ENCODE measurements at places on chromosomes 4 and X.

GRCh38 chrX:110242371-110242770 is 75.5 kb downstream of the AMMECR1 start:
- DNase-seq: no peak

DNA sequence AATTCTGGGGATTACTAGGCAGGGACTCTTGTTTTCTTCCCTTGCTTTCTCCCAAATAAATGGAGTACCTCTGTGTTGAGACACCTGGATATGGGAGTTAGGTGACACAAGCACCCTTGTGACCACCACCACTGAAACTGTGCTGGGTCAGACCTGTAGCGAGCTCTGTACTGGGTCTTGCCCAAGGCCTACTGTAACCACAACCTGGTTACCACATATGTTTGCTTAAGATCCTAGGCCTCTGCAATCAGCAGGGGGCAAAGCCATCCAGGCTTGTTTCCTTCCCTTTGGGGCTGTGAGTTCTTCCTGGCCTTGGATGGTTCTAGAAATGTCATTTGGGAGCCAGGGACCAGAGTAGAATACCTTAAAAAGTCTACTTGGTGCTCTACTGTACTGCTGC is 49.4 kb downstream of the LPAR4 start:
- no peak for DNase-seq

GRCh38 chr4:184599492-184600135 is 49.6 kb downstream of the CASP3 start:
- DNase-seq: no peak

GRCh38 chr4:72974694-72975487 is 94.6 kb downstream of the COX18 start:
- no peak for DNase-seq

DNA sequence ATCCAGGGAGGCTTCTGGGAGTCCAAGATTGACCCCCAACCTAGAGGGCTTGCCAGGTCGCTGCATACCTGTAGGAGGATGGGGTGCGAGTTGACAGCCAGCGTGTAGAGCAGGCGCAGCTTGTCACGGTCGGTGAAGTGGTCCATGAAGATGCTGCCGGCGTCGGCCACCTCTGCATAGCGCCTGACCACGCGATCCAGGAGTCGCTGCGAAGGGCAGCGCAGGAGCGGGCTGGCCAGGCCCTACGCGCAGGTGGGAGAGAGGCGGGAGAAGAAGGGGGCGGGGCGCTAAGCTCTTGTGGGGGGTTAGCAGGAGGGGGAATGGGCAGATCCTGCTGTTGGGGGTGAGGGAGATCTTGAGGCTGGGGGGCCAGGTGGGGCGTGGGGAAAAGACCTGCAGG is 43.0 kb downstream of the DIPK2B start:
- DNase-seq: no peak

- no peak for DNase-seq
These were observed 391.0 kb upstream of the DIPK2B start for GRCh38 chrX:45591650-45592049.

DNA sequence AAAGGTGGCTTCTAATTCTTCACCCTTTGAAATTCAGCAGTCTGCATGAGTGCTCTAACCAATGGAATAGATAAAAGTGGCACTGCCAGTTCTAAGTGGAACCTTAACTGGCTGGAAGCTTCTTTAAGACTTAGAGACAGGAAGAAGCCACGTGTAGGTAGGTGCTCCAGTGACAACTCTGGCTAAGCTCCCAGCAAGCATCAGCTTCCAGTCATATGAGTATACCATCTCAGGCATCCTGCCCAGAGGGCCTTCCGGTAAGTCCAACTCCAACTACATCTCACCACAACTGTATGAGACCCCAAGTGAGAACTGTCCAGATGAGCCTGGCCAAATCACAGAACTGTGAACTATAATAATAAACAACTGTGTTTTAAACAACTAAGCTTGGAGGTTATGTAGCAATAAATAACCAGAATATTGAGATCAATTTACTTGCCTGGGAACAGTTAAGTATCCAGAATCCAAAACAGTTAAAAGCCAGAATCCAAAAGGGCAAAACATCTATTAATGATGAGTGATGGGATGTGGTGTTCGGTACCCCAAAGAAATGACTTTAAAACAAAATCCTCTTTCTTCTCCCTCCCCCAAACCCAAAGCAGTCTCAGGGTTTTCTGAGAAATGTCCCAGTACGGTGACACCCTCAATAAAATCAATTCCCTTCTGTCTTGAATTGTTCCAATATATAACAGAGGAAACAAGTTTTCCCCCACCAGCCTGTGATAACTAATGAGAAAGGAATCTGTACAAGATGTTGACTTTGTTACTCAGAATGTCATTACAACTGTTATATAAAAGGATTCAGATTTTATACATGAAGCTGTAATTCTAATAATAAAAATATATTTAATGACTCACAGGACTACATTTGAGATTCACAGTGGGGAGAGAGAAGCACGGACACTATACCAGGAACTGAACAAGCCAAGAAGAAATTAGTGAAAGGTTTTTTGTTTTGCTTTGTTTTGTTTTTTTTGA is 4.2 kb downstream of the TSPAN5 start:
- peak; percentile 64 for DNase-seq

DNA sequence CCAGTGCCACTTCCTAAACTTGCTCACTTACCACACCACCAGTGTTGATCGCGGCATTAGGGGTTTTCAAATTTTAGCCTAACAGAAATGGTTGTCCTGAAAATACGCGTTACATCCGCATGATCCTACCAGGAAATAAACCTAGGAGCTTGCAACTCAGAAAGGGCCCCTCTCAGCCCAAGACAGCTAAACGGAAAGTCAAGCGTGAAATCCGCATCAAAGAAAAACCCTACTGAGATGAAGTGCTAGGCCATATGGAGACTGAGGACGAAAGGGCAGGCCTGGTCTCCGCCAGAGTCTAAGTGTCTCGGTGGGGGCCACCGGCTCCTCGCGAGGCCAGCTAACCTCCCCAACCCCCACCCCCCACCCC is 626 bp downstream of the YTHDC1 start:
- DNase-seq: no peak

- no peak for DNase-seq
These were observed 21.9 kb downstream of the TKTL1 start for GRCh38 chrX:154317391-154317995.

DNA sequence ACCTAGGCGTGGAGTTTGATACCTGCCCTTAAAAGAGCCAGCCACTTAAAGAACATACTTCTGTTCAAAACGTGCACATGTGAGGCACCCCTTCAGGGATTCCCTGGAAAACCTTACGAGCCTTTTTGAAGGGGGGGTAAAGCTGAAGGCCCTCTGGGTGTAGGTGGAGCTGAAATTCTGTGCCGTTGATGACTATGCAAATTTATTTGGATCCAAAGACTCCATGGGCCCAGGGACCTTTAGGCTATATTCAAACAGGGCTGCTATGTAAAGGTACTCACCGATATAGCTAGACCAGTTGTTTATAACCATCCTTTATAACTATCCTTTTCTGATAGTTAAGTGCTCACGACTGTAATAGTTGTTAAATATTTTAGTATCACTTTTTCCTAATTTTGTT is 40.3 kb upstream of the NFXL1 start:
- DNase-seq: no peak

- no peak for DNase-seq
These were observed 359.0 kb upstream of the MAGEB16 start for GRCh38 chrX:35439034-35439660.

DNA sequence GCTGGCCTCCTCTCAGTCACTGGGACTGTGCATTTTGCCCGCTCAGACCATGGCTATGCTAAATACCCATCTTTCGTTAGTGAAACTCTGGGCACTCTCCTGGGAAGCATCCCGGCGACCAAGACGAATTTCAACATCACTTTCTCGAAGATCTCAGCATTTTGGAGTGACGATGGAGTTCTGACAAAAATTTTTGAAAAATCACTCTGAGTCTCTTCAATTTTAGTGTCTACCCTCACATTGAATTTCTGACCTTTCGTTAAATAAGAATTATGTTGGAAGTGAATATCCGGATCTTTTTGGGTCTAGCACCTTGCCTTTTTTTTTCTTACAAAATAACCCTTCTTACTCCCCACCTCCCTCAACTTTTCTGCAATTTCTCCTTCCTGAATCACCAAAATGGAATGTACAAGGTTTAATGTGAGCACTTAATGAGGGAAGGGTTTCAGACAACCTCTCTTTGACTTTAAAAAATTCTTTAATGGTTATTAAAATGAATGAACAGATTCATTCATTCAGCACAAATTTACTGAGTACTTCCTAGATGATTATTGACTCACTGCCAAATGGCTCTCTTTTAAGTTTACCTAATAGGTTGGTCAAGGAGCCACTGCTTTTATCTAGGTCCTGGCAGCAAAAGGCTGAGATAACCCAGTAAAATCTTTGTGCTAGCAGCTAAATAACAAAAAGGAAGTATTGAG is 746 bp upstream of the AADAT start:
- no peak for DNase-seq

DNA sequence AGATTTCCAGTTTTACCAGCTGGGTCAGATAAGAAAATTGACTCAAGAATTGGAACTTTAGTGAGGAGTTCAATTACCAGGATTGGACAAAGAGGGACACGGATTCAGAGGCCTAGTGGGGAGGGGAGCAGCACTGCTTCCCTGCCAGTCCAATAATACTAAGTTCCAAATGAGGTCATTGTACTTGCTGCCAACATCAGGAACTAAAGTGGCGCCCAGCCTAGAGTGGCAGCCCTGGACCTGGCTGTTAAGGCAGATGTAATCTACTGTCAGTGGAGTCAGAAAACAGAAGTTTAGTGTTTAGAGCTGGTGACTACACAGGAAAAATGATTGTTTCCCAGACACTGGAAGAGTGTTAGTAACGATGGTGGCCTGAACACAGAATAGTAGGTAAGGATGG is 42.7 kb upstream of the RAPGEF2 start:
- no peak for DNase-seq

GRCh38 chr4:185113340-185113739 is 29.7 kb upstream of the SLC25A4 start:
- no peak for DNase-seq

- no peak for DNase-seq
These were observed 1.7 kb downstream of the SLC25A4 start for GRCh38 chr4:185144601-185145240.

DNA sequence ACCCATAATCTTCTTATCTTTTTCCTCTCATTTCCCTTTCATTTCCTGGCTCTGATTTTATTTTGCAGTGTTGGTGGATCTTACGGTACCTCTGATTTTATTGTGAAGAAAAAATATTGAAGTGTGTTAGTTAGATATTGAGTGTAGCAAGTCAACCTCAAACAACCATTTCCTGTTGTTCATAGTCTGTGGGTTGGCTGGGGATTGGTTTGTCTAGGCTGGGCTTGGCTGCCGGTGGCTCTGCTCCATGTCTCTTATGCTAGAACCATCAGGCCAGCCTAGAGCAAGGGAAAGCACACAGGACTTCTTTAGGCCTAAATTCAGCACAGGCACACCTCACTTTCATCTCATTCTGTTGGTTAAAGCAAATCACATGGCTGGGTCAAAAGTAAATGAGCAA is 383.1 kb upstream of the LCORL start:
- no peak for DNase-seq

DNA sequence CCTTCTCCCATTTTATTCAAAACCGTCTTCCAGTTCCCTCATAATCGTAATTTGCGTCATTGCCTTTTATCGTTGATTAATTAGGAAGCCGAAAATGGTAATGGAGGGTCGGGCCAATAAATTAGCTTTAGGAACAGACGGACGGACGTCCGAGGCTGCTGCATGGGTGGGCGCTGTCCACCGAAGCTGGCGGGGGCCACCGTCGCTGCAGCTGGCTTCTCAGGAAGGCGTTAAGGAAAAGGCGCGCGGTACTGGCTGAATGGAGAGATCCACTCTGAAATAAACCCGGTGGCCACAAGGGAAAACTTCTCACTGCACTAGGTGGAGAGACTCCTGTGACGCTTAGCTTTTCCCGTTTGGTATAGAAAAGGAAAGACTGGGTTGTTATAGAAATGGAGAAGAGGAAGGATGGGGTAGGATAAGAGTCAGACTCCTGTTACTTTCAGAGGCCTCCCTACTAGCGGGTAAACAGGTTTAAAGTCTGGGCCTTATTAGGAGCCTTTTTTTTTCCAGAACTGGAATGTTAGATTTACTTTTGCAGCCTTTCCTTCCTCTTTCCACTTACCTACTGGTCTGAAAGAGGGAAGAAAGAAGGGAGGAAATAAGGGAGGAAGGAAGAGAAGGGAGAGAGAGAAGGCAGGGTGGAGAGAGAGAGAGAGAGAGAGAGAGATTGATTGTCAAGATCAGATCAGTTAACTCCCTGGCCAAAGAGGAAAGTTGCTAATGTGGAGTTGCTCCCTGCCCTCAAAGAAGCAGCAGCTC is 11.3 kb upstream of the PRDM8 start:
- no peak for DNase-seq

DNA sequence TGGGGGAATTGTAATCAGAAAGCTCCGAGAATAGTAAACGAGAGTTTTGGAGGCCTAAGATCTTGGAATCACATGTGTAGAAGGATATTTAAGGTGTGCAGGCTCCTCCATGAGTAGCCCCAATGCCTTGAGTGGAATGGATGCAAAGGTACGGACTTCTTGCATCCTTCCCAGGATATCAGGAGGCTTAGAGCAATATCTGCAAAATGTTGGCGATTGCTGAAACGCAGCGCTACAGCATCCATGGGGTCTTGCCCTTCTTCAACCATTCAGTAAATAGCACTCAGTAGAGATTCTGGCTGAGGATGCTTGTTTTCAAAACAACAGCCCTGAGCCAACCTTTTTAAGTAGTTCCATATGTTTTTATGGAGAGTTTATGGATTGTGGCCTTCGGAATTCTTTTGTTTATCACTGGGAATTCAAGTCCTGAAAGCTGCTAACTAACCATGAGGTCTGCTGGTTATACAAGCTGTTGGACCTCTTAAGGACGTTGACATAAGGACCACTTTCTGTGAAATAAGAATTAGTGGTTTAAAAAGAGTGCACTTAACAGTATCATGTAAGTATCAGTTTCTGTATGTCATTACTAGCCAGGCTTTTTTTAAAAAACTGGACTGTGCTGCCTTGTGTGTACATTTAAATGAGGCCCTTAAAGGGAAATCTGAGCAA is 228.8 kb upstream of the PGRMC2 start:
- DNase-seq: no peak

- DNase-seq: no peak
These were observed 2043.5 kb upstream of the AGA start for GRCh38 chr4:179485781-179486180.

DNA sequence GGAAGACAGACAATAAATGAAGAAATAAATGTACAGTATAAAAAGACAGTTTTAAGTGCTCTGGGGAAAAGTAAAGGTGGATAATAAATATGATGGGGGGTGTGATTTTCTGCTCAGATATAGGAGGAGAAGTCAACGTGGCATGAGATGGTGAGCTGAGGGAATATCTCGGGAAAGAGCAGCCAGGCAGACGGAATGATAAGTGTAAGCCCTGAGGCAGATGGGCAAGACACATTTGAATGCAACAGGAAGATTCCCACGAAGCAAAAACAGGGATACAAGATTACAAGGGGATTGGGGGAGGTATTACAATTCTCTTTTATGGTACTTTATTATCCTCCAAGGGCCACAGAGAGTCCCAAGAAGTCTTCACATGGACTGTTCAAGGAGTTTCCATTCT is 11.1 kb downstream of the ANXA3 start:
- no peak for DNase-seq

DNA sequence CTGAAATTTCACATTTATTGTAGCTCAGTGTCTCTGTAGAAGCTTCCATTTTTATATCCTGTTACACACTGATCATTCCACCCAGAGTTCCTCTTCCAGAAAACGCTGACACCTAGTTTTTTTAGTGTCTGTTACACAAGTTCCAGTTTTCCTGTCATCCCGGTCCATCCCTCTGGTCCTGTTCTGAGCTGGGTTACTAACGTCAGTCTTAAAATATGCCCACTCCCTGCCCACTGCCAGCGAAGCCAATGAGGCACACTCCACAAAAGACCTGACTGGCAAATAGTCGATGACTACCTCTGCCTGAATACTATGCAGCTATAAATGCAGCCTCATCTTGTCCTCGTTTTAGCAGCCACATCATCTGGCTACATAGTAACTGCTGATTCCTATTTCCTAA is 30.9 kb upstream of the DDX3X start:
- no peak for DNase-seq

Data from HCT116 (cell line).